ENCODE measurements at places on chromosomes 2 and 18.
A peak's percentile ranks its signal among the peaks of the same experiment; 100 is the strongest.

- DNase-seq, result peak; percentile 21
Measured at GRCh38 chr2:37230581-37230980, 815 bp downstream of the CEBPZ start.

GRCh38 chr2:176205126-176205525, 16.7 kb downstream of the HOXD1 start:
- no peak for DNase-seq

- DNase-seq, result no peak
Measured at GRCh38 chr2:173254659-173255058, 100.0 kb upstream of the CDCA7 start.

DNA sequence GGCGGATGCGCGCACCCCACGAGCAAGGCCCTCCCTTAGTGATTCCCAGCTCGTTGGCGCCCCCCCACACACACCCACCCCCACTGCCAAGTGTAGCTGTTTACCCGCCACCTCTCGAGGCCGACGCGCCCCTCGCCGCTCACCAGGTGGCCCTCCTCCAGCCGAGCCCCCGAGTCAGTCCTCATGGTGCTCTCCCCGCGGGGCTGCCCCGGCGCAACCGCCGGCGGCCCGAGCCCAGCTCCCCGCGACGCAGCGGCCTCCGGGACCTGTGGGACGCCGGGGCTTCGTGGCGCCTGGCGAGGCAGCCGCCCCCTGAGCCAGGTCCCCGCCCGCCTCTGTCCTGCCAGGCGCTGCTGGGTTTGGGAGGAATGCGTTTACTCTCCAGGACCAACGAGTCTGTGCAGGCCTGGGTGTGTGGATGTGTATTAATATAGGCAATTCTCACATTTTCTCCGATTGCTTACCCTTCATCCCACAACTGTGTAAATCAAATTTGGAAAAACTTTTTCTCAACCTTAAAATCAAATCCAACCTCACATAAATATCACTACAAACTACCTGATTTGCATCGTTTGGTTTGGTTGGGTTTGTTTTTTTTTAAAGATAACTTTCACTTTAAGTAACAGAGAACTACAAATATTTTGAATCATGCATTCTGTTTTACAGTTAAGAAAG, at the start of gene TMEM237:
TMEM237 (minus strand) TSS at position 288 of the 675 bp plus-strand sequence; CDS start at position 185, 103 bp downstream.
- DNase-seq, result peak; percentile 71

DNA sequence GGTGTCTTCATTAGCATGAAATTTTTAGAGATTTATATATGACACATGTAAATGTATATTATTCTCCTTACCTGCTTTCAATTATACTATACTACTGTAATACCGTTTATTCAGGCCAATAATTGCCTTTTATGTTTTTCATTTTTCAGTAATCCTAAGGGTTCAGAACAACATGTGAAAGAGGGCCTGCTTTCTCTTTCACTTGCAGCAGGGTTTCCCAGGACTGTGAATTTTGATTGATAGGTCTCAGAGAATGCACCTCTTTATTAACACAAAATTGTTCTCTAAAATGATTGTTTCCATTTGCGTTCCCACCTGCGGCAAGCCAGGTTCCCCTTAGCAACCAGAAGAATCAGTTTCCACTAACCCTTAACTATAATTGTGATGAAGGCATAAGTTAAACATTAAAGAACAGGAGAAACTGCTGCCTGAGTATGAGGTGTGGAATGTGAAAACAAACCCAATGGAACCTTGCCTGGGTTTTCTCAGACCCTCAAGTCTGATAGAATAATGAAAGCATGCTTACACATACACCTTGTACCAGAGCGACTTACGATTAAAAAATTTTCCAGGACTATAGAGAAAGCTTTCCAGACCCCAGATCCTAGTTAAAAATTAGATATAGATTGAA, 1591.2 kb upstream of the LRRTM1 start:
- DNase-seq, result no peak

DNA sequence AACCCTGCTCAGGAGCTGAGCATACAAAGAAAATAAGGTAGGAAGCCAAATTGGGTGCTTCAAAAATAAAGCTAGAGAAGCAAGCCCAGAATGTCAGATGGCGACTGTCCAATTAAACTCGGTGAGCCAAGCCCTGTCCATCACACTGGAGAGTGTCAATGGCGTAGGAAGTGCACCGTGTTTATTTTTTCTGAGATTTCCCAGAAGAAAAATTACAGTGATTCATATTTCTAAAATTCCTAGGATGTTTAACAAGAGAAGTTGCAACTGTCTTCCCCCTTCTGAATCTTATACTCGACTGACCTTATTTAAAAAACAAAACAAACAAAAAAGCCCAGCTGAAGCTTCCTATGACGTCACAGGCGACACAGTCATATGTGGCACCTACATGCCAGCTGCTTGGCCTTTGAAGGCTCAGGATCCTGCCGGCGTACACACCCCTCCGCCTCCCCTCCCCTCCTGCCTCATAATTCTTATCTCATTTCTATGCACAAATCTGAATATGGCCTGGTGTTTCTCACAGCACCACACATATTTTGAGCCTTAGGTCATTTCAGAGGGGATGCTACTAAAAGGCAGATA, 60.8 kb downstream of the MBP start:
- DNase-seq, result no peak

DNA sequence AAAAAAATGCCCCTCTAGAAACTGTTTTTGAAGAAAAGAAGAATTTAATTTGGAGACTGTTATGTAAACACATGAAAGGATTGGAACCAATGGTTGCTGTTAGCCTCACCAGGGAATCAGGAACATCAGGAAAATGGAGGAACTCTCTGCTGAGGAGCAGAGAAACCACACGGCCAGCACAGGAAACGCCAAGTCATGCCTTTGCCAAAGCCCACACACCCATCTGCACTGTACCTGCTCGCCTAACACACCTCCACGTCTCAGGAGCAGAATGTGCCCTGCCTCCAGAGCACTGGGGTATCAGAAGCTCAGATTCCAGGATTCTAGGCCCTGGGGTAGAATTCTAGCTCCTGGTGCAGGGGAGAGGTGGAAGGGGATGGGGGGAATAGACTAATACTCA, 9.8 kb upstream of the SCYGR1 start:
- DNase-seq, result no peak

- DNase-seq, result no peak
Measured at GRCh38 chr2:28080911-28081310, 190.4 kb downstream of the BABAM2 start.

- peak; percentile 60 for DNase-seq
Measured at GRCh38 chr2:75560022-75560767, 544 bp downstream of the EVA1A start.

DNA sequence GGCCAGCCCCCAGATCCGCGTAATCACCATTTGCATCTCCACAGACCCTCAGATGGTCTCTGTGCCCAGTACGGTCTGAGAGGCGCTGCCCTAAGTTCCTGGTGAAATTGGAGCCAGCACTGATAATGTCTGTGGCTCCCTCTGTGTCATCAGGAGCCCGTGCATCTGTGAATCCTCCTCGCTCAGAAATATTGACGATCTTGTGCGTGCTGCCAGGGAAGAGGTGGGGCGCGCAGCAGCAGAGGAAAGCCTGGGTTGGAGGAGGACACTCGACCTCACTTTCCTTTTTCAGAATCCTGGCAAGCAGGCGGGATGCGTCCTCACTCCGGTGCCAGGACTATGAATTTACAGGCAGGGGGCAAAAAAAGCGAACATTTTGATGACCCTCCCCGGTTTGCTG, 686.1 kb upstream of the SALL3 start:
- DNase-seq, result no peak

GRCh38 chr18:45664824-45665763, 49.8 kb downstream of the SLC14A2 start:
- peak; percentile 68 for DNase-seq

DNA sequence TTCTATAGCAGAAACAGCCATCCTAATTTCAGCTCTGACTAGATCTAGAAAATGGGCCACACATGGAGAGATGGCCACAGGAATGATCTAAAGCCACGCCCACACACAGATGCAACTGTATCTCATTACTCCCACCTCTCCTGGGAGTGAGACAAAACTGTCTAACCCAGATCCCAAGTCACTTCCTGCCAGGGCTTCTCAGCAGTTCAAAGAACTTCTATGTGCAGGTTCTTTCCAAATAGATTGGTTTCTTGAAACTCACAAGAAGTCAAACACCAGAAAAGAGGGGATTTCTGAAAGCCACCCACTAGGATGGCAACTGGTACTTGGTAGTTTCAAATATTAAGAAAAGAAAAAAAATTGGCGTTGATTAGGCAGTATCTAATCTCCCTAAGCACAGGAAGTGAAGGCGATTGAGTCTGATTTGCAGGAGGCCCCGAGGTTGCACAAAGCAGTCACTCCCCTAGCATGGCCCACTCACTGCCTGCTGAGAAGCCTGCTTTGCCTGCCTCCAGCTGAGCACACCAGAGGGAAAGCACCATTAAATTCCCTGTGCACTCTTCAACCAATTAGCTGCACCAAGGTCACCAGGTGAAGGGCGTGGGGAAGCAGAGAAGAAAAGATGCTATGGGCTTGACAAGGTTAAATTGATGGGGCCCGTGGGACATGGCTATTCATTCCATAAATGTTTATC, 51.1 kb downstream of the PAPOLG start:
- DNase-seq, result no peak

GRCh38 chr2:208354964-208355381, 51.6 kb upstream of the PTH2R start:
- DNase-seq, result no peak

DNA sequence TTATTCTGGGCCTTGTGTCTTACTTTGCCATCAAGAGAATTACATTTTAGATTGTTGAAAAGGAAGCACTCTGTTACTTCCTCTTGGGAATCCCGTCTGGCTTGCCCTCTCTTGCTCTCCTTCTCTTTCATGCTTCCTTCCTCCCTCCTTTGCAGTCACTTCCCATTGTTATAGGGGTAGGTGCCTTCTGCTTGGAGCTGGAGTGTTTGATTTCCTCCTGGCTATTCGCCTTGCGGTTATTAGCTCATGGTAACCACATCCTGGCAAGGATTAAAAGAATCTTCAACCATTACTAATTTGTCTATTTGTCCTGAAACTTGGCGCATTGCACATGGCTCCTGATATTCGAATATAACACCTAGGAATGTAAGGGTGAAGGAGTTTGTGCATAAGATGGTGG, 115.0 kb downstream of the CERS6 start:
- no peak for DNase-seq

DNA sequence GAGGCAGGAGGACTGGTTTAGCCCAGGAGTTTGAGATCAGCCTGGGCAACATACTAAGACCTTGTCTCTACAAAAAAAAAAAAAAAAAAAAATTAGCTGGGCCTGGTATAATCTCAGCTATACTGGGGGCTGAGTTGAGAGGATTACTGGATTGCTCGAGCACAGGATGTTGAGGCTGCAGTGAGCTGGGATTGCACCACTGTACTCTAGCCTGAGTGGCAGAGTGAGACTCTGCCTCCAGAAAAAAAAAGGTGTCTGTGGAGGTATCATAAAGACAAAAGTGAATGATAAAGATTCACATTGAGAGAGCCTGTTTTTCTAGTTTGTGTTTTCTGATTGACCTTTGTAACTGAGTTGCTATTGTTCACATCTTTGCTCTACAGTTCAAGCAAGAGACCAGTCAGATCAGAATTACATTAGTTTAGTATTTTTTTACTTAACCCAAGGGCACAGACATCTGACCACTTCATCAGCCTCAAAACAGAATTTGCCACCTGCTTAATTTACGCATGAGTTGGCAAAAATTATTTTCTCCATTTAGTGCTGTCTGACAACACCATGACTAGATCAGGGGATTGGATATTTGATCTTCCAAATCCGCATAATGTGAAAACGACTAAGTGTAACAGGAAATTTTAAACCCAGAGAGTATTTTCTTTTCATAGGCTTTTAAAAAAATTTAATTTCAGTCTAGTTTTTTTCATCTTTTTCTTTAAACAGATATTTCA, 271.0 kb downstream of the TGIF1 start:
- no peak for DNase-seq

- no peak for DNase-seq
Measured at GRCh38 chr2:239921843-239922242, 103.3 kb downstream of the NDUFA10 start.

- no peak for DNase-seq
Measured at GRCh38 chr2:237697586-237698357, 70.4 kb downstream of the LRRFIP1 start.

GRCh38 chr2:112698834-112699515, 21.8 kb upstream of the NT5DC4 start:
- DNase-seq, result no peak

DNA sequence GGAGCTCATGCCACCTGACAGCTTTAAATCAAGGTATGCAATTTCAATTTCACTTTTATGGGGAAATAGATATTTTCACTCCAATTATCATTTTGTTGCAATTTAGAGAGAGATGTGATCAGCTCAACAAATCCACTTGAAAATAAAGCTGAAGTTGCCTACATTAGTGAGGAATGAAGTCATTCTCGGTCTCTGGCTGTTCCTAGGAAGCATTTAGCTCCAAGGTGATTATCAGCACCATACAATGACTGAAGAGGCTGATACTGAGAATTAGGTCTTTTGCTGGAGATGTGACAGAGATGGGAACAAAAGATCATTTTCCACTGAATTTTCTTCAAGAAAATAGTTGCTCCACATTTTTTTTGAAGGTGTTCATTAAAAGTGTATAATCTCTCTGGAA, 1303.7 kb downstream of the DPP10 start:
- no peak for DNase-seq

- DNase-seq, result peak; percentile 46
Measured at GRCh38 chr2:39494784-39495251, 57.7 kb upstream of the MAP4K3 start.

DNA sequence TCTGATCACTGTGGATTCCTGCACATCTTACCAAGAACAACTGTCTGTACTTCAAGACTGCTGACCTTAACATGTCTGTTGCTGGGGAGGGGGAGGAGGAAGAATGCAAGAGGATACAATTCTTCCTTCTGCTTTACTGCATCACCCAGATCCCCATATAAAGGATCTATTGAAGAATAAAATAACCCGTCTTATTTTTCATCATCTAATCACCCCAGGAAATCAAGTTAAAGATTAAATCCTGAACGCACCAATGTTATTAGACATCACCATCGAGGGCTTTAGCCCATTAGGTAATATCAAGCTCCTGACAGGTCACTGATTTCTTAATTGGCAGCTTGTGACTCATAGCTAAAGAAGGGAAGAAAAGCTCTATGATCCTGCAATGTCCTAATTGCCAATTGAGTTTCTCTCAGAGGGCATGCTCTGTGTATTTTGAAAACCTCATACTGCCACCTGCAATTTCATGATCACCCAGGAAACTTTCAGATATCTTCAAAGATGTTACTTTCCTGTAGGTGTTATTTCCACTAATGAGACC, 75.4 kb upstream of the KCNE4 start:
- DNase-seq, result no peak

- no peak for DNase-seq
Measured at GRCh38 chr2:200702044-200702443, 109.7 kb upstream of the BZW1 start.

GRCh38 chr2:183868153-183868552, 730.2 kb upstream of the ZNF804A start:
- DNase-seq, result no peak
